ENCODE measurements at places on chromosomes 12 and 14. TPM values are rescaled to one million over a fixed set of nuclear protein-coding genes. Genes with fewer than 3 reads are reported as not detected.

Gene PTPN6
- 7.5 TPM for total RNA-seq

Gene PRB2
- not detected for total RNA-seq

Gene SYT10
- total RNA-seq = 0.08 TPM

Gene TMEM119
- 1.8 TPM for total RNA-seq

Gene TROAP
- total RNA-seq = not detected

Gene APOLD1
- 70.2 TPM for total RNA-seq

Gene C12orf54
- total RNA-seq = not detected

Gene SDR9C7
- total RNA-seq = 0.28 TPM

Gene AQP6
- not detected for total RNA-seq
